ENCODE measurements at places on chromosomes 12 and 14.

GRCh38 chr14:89167705-89168104, 249.3 kb downstream of the FOXN3 start:
- no peak for DNase-seq

GRCh38 chr12:130064999-130065398, 97.3 kb upstream of the FZD10 start:
- no peak for DNase-seq

DNA sequence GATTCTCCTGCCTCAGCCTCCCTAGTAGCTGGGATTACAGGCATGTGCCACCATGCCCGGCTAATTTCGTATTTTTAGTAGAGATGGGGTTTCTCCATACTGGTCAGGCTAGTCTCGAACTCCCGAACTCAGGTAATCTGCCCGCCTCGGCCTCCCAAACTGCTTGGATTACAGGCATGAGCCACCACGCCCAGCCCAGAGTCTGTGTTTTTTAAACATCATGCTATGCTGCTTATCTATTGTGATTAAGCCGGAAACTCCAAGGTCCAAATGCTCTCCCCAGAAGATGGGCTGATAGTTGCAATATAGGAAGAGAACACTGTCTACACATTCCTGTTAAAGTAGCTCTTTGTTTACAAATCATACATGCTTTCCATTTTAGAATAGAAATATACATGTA, 30.5 kb upstream of the MAX start:
- DNase-seq = no peak

DNA sequence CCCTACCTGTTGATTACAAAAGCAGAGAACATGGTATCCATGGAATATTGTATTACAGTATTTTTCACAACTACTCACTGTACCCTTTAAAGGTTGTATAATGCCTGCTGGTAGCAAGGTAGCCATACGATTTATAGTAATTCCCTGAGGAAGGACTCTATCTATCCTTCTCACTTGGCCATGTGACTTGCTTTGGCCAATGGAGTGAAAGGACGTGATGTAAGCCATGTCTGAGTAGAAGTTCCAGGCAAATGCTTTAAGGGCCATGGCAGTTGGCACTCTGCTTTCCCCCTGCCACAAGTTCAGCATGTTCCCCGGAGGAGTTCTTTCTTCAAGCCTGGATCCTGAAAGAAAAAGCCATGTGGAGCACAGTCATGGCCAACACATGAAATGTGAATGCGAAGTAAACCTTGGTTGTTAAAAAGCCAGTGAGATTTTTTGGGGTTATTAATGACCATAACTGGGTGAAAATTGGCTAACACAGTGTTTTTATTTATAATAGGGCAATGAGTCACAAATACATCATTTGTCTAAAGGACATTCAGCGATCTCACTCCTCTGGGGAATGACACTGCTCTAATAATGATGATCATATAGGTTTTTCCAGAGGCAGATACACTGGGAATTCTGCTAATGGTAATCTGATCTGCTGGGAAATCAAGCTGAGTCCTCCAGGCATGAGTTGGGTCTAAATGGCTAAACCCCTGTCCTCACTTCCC, 67.4 kb upstream of the SLC38A2 start:
- DNase-seq = no peak

- no peak for DNase-seq
Observed at GRCh38 chr14:52738409-52738808, 8.4 kb downstream of the STYX start.

GRCh38 chr12:124928095-124928911, 13.9 kb upstream of the UBC start:
- peak; percentile 86 for DNase-seq

DNA sequence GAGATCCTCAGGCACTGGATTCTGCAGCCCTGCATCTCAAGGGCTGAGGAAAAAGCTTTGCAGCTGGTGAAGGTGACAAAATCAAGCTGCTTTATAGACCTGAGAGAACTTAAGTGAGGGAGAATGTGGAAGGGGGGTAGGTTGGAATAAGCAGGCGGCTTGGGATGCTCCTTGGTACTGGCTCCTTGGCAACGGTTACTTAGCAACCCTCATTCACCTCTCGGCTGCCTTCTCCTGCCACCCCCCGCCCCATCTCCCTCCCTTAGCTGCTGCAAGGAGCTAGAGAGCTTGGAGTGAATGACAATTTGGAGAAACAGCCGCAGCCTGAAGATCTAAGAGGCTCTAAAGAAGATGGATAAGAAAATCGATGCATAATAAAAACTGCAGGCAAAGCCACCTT, 44.1 kb upstream of the CISTR start:
- DNase-seq = no peak

- DNase-seq = no peak
Observed at GRCh38 chr14:91035855-91036254, 24.6 kb downstream of the RPS6KA5 start.

GRCh38 chr12:111274777-111275176, 94.1 kb downstream of the PHETA1 start:
- DNase-seq = no peak

DNA sequence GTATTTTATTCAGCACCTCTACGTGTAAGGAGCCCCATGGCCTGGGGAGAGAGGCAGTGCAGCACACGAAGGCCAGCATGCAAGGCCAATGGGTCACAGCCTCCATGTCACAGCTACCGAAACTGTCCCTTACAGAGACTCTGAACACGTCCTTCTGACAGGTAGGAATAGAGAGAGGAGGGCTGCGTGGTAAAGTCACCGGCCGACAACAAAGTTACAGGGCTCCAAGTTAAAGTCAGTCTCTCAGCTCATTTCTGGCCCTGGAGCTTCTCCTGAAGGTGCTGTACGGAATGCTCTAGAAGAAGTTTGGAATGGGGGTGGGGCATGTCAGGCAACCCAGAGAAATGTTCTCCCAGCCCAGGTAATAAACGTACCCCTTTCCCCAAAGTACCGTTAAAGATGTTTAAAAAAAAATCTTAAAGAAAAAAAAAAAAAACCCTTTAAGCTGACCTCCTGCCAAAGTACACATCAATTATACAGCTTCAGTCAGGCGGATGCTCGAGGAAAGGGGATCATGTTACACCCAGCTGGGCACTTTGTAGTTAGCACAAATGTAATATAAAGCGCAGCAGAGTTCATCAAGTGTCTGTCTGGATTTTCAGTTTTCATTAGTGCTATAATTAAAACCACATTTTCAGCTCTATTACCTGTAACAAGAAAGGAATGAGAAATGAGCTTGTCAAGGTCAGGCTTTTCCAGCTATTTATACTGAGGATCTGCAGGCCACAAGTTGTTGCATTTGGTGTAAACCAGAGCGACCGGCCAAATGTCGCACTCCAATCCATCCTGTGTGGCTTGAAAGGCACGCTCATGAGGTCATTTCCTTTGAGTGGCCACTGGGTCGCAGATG, 53.3 kb upstream of the CDKN3 start:
- no peak for DNase-seq

- no peak for DNase-seq
Observed at GRCh38 chr12:42695490-42695995, 106.0 kb upstream of the PRICKLE1 start.

- no peak for DNase-seq
Observed at GRCh38 chr12:128976120-128976738, 123.0 kb downstream of the GLT1D1 start.

DNA sequence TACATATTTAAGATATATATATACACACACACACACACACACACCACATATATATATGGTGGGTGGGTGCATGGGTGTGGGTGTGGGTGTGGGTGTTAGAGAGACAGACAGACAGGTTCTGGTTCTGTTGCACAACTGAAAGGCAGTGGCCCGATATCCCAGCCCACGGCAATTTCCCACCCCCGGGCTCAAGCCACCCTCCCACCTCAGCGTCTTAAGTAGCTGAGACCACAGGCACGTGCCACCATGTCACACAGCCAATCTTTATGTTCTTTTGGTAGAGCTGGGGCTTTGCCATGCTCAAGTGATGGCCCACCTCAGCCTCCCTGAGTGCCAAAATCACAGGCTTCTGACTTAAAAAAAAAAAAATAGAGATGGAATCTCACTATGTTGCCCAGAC, 417.8 kb upstream of the FOXG1 start:
- peak; percentile 33 for DNase-seq

GRCh38 chr12:63915105-63915800, 70.8 kb downstream of the SRGAP1 start:
- DNase-seq = no peak

DNA sequence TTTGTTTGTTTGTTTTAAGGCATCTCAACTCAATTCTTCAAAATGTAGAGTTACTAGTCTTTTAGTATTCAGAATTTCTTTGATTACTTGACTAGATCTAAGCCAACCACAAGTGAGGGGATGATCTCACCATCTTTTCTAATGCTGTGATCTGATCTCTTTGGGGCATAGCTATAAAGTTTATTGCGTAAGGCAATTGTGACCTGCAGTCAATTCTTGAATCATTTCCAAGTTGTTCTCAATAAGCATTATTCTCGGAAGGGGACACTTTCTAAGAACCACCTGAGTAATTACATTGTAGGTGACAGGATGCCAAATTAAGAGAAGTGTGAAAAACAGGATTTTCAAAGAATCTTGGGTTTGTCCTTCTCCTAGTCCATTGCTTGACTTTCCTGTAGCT, 13.1 kb downstream of the DACT1 start:
- DNase-seq = no peak

DNA sequence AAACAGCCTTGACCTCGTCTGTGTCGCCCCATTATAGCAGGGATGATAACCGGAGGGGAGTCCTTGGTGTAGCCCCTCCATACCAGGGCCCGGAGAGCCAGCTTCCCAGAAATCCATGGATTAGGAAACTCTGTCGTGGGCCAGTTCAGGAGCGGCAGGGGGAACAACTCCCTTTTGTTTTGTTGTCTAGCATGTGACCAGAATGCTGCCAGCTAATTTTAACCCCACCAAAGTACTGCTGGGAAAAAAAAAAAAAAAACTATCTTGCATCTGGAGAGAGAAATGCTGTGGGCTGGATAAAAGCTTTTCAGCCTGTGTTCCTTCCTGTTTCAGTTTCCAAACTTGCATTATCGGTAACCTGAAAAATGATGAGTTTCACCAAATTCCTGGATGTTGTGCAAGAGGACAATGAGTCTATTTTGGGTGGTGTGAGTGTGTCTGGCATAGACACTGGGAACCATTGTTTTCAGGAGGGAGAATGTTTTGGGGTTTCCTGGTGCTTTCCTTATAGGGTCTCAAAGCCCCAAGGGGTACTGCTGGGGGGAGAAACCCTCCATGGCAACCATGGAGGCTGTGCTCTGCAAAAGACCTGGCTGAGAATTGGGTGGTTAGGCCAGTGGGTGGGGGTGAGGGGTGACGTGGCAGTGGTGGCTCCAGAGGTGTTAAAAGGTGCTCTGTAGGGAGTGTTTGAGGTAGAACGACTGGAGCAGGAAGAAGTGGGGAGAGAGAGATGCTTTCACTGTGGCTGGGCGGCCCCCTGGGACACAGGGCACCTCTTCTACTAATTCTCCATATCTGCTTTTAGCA, 14.9 kb upstream of the IRF2BPL start:
- DNase-seq = no peak

- no peak for DNase-seq
Observed at GRCh38 chr14:32259368-32260013, 56.4 kb upstream of the RNU6-8 start.

- no peak for DNase-seq
Observed at GRCh38 chr12:79374545-79374944, 316.2 kb downstream of the PAWR start.

DNA sequence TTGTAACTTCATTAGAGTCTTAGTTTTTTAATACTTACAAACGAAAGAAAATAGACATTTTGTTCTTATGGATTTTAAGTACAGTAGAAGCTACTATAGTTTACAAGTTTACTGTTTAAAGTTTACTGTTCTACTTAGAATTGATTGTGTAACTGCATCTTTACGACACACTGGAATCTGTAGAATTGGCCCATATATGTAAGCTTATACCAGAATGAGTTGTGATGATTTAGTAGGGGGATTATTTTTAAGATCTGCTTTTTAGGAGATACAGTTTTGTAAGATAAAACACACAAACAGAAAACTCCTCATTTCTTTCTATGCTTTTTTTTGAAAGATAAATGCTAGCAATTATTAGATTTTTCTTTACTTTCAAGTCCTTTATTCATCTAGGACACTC, 30.2 kb upstream of the NAV3 start:
- DNase-seq = no peak

DNA sequence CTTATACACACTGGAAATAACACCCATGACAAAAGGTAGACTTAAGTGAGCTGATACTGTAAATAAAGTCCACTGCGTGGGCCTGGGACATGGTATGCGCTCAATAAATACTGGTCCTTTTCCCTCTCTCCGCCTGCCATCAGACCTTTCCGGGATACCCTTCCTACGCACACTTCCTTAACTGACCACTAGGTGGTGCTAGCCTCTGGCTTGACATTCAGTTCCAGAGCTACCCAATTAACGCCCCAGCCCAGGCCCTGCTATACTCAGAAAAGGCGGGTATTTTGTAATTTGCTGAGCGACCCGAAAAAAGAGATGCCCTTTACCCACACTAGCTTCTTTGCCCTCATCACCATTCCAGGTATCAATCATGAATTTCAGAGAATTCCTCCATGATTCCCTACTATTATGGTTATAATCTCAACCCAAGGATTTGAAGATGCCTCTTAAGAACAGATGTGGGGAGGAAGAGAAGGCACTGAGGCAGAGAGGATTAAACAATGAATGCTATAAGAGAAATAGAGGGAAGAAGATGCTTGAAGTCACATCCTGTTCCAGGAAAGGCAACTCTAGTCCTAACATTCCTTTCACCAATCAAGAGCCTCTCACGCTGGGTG, 3.9 kb upstream of the LRP1 start:
- peak; percentile 64 for DNase-seq

All from Right ventricle myocardium inferior (tissue), 1 donor.